Activated T-cell treated with anti-CD3 and anti-CD28 coated beads for 24 hours (primary cell): ENCODE measurements at places on chromosomes 7 and 10.

DNA sequence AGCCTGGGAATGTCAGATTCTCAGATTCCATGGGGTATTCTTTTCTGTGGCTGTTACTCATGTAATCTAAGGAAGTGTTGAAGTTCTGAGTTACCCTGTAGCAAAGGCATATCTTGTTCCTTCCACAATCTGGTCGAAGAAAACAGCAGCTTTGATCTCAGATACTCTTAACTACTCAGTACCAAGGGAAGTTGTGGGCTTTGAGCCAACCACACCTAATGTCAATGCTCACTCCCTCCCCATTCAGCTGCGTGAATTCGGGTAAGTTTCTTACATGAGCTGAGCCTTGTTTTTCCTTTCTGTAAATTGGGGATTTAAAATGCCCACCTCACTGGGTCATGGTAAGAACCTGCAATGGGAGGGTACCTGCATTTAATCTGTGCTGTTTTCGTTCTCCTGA lies 52.5 kb downstream of the PTPRN2 start:
- no peak for DNase-seq

DNA sequence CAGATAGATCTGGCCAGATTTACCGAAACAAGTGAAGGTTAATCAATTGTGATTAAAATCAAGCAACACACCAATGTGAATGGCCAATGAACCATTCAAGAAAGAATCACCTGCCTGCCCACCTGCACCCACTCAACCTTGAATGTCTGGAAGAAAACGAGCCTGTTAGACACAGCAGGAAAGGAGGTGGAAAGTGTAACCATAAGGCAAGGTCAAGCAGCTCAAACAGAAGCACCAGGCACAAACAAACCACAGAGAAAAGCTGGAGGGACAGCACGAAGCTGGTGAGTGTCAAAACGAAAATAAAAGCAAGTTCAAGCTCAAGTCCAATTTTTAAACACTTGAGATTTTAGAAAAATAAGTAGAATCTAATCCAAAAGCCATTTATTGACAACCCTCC lies 64.9 kb downstream of the STEAP1B start:
- DNase-seq = no peak

- DNase-seq = no peak
Measured at GRCh38 chr10:25036381-25036780, 20.0 kb downstream of the THNSL1 start.

DNA sequence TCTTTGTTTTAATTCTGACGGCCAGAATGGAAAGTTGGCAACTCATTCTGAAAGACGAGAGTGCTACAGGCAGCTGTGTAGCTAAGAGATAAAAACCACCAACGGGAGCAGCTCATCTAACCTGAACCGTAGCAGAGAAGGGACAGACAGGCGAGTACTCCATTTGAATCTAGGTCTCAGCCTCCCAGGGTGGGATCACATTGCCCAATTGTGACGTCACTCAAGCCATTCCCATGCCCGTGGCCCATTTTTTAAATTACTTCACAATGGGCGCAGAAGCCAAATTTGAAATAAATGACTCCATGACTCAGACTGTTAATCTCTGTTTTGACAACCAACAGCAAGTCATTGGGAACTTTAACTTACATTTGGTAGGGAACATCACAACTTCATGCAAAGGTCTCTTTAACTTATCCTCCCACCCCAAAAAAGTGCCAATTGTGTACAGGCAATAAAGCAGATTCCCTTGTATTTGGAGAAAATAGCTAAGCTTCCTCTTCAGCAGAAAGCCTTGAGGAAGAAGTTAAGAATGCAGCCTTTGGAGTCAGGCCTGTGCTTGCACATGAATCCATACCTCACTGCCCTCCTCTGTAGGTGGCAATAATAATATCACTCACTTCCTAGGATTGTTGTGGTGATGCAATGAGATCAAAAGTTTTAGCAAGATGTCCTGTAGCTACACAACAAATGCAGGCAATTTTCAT lies 93.2 kb upstream of the KIF5B start:
- DNase-seq = no peak

DNA sequence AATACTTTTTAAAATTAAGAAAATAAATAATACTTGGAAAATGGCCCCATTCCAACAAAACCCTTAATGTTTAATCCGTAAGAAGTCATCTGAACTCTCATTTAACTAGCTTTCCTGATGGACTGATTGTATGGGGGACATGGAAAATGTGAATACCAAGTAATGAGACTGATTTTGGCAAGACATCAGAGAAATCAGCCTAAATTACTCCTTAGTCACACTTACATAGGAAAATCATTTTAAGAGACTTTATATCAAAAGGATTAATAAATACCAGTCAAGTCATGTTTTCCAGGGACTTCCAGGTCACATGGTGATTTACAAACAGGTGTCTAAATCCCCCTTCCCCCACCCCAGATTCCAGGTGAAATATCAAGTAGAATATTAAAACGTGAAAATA lies 58.2 kb downstream of the GRM8 start:
- DNase-seq = no peak

DNA sequence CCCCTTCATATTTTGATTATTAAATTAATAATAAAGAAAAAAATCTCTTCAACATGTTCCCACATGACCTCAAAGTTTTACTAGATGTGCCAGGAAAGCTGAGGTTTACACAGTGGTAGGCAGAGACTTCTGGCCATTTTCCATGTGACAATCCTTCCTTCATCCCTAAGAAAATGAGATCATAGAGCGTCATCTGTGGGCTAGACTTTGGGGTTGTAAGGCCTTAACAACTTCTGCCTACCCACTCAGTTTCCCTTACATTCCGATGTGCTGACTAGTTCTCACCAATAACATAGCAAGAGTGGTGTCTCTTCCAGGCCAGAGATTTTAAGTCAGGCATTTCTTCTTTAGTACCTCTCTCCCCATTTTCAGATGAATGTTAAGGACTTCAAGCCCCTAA lies 171.1 kb upstream of the PHF14 start:
- DNase-seq = no peak

DNA sequence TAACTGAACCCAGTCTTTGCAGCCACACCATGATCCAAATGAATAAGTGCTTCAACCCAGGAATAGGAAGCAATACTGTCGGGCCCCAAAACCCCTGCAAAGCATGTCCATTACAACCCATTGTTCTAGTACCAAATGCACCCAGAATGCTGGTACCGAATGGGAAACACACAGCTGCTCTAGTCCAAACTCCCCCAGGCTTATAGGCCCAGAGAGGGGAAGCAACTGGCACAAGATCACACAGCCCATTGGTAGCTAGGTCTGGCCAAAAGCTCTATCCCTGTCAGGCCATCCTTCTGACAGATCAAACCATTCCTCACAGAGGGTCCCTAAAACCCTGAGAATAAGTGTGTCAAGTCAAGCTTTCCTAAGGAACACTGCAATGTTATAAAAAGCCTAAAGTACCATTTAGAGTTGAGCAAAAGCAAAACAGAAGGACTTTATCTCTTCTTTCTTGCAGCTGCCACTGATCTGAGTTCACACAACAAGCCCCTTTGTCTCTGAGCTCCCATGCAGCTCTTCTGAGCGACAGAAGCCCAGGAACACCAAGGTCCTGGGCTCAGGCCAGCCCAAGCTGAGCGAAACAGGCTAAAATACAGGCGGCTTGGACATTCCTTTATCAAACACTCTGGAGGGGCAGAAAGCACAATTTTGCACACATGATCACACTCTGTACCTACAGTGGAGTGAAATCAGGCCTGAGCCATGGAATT lies 116.7 kb downstream of the SGMS1 start:
- DNase-seq = no peak

GRCh38 chr7:27221201-27221797 lies 21.3 kb upstream of the EVX1 start:
- no peak for DNase-seq

DNA sequence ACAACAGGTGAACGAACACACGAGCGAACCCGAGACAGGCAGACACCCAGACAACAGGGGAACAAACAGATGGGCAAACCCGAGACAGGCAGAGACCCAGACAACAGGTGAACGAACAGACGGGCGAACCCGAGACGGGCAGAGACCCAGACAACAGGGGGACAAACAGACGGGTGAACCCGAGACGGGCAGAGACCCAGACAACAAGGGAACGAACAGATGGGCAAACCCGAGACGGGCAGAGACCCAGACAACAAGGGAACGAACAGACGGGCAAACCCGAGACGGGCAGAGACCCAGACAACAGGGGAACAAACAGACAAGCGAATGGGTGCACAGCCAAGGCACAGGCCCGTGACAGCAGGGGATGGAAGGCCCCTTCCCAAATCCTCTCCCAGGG lies 264.7 kb downstream of the ELFN1 start:
- DNase-seq = no peak

DNA sequence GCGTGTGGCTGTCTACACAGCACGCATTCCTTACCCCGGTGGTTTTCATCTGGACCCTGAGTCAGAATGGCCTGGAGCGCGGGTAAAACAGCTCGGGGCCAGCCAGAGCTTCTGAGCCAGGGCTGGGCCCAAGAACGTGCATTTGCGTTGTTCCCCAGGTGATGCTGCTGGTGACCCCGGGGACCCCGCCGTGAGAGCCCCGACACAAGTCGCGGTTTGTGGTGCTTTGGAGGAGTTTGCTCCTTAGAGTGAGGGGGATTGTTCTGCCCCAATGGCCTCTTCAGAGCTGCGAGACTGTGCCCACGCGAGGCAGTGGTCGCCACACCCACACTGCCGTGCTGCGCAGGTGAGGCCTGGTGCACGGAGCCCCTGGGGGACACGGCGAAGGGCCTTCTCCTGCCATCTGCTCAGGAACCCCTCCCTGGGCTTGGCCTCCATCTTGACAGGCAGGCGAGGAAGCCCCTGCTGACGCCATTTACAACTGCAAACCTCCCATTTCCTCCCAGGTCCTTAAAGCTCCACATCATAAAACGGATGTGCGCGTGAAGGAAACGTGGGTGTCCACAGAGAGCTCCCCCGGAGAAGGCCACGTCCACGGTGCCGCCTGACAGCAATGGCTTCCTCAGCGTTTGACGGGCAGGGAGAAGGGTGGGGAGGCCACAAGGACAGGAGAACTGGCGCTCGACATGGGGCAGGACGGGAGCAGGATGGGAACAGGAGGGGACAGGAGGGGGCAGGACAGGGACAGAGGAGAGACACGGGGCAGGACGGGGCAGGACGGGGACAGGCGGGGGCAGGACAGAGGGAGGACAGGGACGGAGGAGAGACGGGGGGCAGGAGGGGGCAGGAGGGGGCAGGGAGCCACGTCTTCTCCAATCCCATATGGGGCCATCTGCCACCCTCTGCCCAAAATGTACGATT lies 477.2 kb downstream of the DNAJB6 start:
- DNase-seq = no peak

- peak; percentile 90 for DNase-seq
Measured at GRCh38 chr7:601595-602340, 82.1 kb upstream of the PDGFA start.

- no peak for DNase-seq
Measured at GRCh38 chr10:94546901-94547185, 1.3 kb downstream of the HELLS start.

DNA sequence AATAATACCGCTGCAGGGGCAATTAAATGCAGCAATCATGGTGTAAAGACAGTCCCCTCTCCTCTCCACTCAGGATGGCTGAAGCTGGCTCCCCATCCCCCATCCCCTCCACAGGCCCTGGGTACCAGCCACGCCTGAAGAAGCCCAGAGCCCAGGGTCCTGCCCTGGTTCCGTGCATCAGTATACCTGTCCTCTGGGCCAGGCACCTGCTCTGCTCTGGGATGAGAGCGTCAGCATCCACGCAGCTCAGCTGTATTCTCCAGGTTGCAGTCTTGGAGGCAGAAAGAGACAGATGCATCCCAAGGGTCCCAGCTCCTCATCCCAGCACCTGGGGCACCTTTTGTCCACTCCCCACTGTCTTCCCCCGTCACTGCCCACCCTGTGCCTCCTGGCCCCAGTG lies 233.8 kb downstream of the TCERG1L start:
- no peak for DNase-seq

GRCh38 chr10:68235581-68235980 lies 3.7 kb upstream of the ATOH7 start:
- DNase-seq = no peak

- no peak for DNase-seq
Measured at GRCh38 chr10:117217196-117217761, 20.0 kb downstream of the KCNK18 start.

GRCh38 chr7:152527610-152528032 lies 91.8 kb upstream of the KMT2C start:
- no peak for DNase-seq

DNA sequence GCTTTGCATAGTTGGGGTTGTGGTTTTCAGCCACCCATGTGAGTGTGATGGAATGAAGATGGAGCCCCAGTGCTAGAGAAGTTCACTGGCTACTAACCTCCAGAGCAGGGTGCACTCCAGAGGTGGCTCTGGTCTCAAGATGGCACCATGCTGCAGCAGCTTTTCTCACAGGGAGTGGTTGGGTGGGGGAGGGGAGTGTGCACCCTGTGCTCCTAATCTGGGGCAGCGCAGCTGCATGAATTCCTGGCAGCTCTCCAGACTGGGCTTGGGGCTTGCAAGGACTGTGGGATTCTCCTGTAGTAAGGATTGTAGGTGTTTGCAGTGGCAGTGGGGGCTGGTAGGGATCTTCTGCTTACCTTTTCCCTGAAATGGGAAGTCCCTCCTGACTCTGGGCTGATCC lies 23.7 kb downstream of the PHTF2 start:
- DNase-seq = no peak

DNA sequence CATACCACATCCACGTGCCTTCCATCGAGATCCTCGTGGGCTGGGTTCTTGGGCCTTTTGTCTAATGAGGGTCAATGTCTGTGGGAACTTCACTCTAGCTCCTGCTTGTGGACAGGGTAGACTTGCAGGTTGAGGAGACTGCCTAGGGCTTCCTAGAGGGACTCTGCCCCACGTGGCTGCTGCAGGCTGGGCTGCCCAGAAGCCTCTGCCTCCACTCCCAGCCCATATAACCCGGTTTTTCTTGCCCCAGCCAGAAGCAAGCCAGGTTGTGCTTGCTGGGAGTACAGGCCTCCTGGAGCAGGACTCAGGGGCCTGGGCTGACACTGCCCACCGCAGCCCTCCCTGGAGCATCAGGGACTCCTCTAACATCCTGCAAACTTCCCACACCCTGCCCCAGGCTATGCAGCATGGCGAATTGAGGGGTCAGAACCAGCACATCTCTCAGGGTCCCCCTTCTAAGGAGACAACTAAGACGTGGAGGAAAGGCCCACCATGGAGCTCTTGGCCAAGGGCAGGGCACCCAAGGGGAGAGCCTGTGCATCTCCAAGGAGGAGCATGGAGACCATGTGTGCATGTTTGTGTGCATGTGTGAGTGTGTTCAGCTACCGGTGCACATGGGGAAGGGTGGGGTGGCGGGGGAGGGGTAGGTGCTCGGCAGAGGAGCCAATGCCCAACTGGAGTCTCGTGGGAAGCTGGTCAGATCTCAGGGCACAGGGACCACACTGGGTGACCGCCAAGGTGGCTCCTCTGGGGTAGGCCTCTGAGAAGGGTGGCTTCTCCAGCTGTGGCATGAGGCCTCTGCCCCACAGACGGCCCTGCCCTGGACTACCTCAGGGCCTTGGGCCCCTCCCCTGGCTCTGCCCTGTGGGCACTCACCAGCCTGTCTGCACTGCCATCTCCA lies 62.6 kb downstream of the RASGEF1A start:
- no peak for DNase-seq
